Stimulated activated CD4-positive, alpha-beta T cell treated with anti-CD3 and anti-CD28 coated beads, Interleukin-1b, Interleukin-23, amount 100 ng/mL, for 1 hour (primary cell): ENCODE measurements at places on chromosomes 6 and 20.

GRCh38 chr20:37919389-37920040 is 16.6 kb downstream of the VSTM2L start:
- DNase-seq, result no peak

GRCh38 chr6:33116841-33117711 is 41.3 kb downstream of the HLA-DPB1 start:
- no peak for DNase-seq

DNA sequence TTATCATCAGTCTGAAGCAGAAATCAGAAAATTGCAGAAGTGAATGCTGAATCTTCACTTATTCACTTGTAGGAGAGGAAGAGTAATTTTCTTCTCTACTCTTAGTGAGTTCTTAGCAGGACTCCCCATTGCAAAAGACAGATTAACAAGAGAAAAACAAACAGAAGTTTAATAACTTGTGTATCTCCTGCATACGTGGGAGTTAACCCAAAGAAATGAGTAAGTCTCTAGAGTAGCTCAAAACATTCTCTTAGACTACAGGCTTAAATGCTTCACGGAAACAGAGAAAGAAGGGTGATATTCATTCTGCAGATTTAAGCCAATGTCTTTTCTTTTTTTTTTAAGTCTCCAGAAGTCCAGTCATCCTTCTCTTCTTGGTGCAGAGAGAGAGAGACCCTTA is 97.9 kb upstream of the TMEM181 start:
- DNase-seq, result no peak

- no peak for DNase-seq
These were observed 623 bp upstream of the MRPS26 start for GRCh38 chr20:3045042-3045815.

GRCh38 chr20:13424174-13424833 is 203.2 kb downstream of the ISM1 start:
- DNase-seq, result no peak

DNA sequence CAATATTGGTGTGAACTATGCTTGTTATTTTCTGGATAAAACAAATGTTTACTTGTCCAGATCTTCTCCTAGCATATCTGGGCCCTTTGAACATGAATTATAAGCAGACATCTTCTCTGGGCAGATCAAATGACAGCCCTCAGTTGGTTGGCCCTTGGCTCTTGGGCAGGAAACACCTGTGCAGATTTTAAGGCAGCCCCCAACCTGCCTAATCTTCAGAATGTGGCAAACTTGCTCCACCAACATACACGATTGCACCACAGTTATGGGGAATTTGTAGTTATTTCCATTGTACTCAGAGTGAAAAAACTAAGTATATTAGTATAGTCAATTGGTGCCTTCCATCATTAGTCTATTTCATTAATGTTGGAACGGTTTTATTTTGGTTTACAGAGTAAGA is 94.9 kb upstream of the KCNK16 start:
- no peak for DNase-seq

- DNase-seq, result no peak
These were observed 183.4 kb downstream of the PREX1 start for GRCh38 chr20:48644286-48644828.

GRCh38 chr6:89359561-89359960 is 7.0 kb upstream of the UBE2J1 start:
- DNase-seq, result no peak

GRCh38 chr20:46635514-46636136 is 15.6 kb downstream of the SLC13A3 start:
- no peak for DNase-seq

DNA sequence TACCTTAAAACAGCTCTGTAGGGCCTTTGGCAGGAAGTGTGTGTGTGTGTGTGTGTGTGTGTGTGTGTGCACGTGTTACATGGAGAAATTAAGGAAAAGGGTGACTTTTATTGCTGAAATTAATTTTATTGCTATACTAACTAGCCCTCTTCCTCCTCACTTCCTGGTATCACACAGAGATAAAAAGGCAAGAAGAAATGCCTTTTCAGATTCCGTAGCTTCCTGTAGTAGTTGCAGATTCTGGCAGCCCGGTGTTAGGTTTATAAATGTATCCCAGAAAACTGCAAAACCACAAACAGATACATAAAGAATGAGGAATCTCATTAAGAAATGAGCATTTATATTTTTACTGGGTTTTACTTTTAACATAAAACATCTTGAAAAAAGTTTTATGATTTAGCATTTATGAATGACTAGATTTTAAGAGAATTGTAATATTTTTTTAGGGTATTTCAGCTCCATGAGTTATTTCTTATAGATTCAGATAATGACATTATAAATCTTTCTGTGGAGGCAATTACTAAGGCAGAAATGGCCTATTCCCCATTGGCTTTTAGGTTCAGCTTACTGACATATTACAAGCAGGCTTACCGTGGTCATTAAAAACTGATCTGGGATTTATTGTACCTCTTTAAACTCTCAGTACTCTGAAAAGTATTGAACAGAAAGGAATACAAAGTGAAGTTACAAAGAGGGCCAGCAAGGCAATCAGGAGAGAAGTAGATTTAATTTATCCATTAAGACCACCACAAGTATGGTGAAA is 249.1 kb upstream of the TSHZ2 start:
- DNase-seq, result no peak

GRCh38 chr6:90249458-90249857 is 47.2 kb downstream of the BACH2 start:
- no peak for DNase-seq

- DNase-seq, result no peak
These were observed 279.3 kb upstream of the TCF21 start for GRCh38 chr6:133609415-133610226.

DNA sequence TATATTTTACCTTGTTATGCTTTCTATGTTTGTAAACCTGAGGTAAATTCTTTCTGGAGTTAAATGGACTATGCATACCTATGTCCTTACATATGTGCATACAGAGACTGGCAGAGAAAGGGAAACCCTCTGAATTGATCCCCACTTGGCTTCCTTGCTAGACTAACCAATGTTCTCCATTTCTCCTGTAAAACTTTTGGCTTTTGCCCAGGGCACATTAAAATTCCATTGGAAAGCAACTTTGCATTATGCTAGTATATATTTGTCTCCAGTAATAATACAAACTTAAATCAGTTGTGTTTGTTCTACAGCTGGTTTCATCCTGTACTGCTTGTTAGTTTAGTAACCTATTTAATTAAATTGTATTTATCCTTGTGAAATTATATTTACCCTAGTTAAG is 646.0 kb upstream of the MARCKS start:
- DNase-seq, result no peak

GRCh38 chr6:15243910-15244619 is 1.8 kb upstream of the JARID2 start:
- DNase-seq, result no peak

DNA sequence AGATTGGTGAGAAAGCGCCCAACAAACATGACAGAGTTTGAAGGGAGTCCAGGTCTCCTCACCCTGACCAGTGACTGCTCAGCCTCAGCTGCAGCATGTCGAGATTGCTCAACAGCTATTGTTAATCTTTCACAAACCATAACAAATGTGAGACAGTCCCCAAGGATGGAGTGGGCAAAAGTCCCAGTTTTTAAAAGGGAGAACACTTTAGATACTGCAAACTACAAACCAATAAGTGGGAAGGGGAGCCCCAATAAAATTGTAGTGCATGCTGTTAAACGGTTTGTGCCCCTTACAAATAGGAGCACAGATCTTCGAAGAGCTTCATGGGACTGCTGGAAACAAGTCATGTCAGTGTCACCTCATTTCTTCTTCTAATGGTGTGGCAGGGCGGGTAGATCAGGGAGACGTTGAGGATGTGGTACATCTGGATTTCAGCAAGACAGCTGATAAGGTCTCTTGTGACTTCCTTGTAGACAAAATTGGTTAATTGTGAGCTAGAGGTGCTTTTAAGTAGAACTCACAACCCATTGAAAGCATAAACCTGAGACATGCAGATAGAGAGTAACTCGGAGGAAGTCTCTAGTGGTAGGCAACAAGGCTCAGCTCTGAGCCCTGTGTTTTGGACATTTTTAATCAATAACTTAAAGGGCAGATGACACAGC is 134.0 kb upstream of the ARMC2 start:
- no peak for DNase-seq

GRCh38 chr6:142867355-142867801 is 77.6 kb downstream of the HIVEP2 start:
- no peak for DNase-seq

DNA sequence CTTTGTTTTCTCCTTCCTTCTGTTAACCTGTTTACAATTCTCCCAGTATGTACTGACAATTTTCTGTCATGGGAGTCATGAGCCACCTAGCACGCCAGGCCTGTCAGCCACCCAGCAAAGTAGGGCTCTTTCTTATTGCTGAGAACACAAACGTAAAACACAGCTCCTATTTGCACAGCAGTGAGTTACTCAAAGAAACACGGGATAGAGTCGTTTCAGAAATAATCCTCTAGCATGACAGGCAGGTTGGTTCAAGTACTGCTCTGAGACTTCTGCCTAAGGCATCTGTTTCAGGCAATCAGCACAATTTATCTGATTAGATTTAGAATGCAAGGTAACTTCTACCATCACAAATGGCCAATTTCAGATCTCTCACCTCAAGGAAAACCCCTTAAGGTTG is 88.8 kb downstream of the CD24 start:
- DNase-seq, result no peak

DNA sequence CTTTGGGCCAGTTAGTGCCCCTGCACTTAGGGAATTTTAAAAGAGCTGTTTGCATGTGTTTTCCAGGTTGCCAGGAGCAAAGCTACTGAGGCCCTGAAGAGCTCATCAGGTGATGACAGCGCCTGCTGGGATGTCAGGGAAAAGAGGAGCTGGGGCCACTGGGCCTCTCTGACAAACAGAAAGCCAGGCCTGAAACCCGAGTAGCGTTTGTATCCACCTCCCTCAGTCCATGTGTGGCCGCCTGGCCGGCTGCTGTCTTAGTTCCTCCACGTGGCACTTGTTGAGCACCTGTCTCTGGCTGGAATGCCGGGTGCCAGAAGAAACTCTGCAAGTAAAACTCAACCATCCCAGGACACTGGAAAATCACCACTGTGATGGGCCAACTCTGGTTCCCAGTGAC is 601.2 kb downstream of the CDH26 start:
- no peak for DNase-seq

DNA sequence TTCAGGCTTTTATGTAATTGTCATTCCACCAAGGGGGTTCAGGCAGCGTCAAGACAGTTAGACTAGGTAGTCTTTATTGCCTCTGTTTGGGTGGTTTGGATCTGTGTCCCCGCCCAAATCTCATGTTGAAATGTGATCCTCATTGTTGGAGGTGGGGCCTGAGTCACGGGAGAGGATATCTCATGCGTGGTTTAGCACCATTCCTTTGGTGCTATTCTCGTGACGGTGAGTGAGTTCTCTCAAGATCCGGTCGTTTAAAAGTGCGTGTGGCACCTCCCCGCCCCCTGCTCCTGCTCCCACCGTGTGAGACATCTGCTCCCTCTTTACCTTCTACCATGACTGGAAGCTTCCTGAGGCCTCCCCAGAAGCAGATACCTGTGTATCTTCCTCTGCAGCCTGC is 51.3 kb upstream of the FOXC1 start:
- DNase-seq, result no peak

DNA sequence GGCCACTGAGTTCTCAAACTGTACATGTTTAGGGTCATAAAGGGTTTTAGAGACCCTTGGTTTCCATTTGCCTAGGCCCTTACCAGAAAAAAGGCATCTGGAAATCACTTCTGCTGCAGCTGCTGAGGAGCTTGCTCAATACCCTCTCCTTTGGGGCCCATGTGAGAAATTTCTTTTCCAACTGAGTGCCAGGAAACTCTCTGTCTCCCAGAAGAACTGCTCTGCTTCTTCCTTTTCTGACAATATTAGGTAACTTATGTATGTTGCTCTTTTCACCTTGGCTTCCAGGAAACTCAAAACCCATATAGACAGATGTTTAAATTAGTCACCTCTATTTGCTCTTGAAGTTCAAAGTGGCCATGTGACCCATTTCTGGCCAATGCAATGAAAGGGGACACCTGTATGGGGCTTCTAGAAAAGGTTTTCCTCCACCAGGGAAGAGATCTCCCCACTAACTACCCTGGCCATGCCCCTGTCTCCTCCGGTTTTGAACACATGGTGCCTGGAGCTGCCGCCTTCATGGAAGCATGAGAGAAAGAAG is 121.6 kb downstream of the PREX1 start:
- DNase-seq, result no peak

GRCh38 chr6:161095916-161096315 is 104.3 kb downstream of the MAP3K4 start:
- no peak for DNase-seq

DNA sequence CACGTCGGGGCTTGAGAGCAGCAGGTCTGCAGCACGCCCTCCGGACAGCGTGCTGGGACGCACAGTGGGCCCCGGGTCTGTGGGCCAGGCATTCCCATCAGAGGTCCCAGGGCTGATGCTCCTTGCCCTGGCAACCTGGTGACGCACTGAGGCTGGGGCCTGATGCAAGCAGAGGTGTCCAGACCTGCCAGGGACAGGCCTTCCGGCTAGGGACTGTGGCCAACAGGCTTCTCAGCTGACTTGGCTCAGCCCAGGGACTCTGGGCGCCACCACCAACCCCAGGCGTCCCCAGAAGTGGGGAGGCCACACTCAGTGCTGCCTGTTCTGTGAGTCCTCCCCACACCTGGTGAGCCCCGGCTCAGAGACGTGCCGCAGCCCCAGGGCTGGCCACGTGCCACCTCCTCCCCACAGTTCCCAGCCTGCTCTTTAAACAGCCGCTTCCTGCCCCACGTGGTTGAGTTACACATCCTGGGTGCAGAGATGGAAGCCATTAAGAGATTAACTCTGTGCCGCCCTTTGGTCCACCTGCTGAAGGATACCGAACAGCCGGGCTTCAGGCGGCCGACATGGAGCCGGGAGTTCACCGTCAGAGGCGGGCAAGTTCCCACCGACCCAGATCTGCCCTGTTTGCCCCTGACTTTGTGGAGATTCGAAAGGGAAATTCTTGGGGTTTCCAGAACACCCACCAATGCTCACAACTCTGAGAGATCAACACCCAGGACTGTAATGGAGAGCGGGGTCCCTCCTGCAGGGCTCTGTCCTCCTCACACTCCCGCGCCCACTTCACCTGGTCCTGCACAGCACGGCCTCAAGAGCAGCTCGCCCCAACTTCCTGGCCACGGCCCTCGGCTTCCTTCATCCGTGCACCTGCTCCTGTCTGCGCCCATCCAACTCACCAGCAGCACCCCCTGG is 37.6 kb upstream of the ZBP1 start:
- no peak for DNase-seq

DNA sequence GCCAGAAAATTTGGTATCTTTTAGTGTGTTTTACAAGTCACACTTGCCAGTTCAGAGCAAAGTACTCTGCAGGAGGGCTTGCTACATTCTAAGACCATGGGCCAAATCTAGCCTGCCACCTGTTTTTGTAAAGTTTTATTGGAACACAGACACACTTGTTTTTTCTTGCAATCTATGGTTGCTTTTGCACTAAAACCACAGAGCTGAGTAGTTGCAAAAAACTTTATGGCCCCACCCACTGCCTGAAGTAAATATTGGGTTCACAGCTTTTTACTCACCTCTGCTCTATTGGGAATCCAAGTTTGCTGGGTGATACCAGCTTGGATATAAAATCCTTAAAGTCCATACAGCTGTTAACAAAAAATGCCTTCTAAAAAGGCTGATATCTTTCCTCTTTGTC is 109.0 kb downstream of the ZFP64 start:
- DNase-seq, result no peak
